ENCODE measurements at places on chromosomes 7 and 10.

GRCh38 chr7:111711426-111712065, 149.3 kb upstream of the IMMP2L start:
- no peak for DNase-seq

GRCh38 chr7:140639366-140640053, 1.1 kb downstream of the DENND2A start:
- no peak for DNase-seq

DNA sequence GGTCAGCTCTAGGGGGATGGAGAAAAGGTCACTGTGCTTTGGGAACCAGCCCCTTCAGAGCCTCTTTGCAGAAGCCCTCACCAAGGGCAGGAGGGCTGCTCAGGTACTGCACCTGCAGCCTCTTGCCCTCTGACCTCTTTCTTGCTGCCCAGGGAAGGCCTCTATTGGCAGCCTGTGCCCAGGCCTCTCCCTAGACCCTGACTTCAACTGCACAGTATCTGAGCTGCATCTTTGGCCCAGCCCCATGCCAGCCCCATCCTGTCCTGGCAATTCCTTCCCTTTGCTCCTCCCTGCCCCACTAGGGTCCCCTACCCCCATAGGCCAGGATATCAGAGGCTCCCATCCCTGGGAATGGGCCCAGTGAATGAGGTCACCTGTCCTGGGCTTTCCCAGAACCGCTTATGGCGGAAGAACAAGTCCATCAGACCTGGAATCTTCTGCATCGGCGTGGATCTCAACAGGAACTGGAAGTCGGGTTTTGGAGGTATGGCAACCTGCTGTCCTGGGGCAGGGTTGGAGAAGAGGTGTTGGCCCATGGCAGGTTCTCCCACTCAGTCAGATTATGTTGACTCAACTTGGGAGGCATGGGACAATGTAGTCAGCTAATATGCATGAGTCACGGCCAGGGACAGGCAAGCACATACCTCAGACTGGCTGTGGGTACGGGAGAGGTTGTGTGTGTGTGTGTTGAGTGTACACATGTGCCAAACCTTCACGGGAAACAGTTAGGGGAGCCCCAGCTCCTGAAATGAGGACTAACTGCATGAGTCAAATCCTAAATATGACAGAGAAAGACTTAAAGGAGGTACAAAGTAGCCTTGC, 17.1 kb upstream of the CPA1 start:
- DNase-seq = no peak

DNA sequence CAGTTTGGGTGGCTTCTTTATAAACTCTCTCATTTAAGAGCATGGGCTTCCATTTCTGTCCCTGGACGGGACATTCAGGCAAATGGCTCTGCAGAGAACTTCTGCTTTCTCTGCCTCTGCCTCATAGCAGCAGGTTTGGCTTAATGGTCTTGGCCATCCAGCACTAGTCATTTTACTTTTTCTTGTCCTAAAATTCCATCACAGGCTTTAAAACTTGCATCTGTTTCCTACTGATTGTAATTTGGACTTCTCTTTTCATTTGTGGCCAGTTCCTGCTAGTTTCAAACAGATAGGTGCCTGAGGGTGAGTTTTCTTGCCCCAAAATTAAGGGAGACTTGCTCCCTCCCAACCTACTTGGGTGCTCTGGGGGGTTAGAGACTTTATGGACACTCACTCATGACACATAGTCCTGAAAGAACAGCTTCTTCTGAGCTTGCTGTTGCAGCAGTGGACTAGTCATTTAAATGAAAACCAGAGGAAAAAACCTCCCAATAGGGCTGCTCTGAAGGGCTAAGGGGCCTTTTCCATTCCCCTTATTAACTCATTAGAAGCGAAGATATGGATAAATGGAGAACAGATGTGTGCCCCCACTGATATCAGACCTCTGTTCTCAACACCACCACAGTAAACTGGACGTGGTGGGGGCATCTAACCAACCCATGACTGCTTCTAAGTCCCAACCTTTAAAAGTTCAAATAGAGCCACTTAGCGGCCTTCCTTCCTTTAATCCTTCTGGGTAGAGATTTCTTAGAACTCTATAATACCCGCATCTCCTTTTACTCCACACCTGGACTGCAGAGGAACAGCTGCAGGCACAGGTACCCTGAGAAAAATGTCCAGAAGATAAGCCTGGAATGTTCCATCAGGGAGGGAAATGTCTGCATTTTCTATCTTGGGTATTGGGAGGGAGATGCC, 38.8 kb downstream of the SVOPL start:
- no peak for DNase-seq

DNA sequence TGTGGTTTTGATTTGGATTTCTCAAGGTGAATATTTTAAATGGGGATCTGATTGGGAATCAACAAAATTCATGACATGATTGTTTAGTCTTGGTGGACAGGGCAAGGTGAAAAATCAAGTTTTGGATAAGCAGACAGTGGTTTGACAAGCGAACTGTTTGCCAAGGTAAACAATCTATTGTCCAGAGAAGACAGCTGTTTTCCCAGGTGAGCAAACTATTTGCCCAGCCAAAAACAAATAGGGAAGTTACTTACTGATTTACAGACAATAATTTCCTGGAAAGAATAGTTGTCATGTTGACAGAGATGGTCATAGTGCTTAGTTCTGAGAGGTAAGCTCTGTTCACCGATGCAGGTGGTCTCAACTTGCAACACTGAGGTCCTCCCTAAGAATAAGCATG, 94.0 kb upstream of the STEAP1B start:
- DNase-seq = peak; percentile 67

DNA sequence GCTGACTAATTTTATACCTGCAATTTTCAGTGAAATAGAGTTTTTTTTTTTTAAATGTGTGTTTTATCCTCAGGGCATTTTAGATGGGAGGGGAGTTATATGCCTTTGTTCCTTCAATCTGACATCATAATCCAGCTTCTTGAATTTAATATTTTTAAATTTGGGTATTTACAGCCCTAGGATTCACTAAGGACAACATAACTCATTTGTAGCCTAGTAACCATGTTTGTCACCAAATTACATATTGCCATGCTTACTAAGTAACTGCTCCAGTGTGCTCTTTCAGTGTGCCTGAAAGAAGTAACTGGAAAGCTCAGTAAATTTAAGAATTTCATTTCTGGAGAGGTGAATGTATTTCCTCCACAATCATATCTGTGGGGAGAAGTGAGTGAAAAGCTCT, 56.8 kb upstream of the DGKB start:
- no peak for DNase-seq

- DNase-seq = no peak
These were observed 53.6 kb downstream of the ATXN7L1 start for GRCh38 chr7:105822806-105823205.

Data from NCI-H2029 treated with DMSO at 0.1 percent for 48 hours (cell line).